ENCODE measurements at places on chromosomes 12 and 14.
A peak's percentile ranks its signal among the peaks of the same experiment; 100 is the strongest.

DNA sequence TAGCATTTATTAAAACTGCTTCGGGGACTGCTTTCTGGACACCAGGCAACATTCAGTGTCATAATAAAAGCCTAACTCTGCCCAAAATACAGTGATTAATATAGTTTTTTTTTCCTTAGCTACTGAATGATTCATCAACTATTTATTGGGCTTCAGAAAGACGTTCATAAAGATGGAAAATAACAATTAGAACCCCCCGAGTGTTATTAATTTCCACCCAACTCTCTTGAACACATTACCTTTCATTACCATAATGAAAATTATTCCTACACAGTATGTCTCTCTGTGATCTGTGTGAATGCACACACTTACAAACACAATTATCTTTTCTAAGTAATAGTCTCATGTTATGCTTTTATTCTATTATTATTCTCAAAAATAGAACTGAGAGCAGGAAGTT lies 473.0 kb downstream of the ADAMTS20 start:
- DNase-seq = no peak

DNA sequence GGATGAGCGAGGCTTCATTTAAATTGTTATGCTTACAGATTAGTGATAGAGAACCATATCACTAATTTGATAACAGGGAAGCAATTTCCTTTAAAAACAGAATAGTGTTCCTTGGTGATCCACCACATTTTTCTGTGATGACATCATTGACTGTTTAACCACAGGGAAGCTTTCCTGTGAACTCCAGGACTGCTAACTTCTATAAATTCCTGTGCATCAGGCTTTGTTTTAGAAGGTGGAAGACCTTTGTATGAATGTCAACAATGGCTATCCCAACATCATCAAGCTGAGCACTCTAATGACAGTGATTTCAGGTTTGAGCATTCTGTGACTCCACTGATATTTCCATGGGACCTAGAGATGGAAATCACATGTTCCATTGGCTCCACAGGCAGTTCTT lies 177.1 kb downstream of the RMST start:
- DNase-seq = no peak

DNA sequence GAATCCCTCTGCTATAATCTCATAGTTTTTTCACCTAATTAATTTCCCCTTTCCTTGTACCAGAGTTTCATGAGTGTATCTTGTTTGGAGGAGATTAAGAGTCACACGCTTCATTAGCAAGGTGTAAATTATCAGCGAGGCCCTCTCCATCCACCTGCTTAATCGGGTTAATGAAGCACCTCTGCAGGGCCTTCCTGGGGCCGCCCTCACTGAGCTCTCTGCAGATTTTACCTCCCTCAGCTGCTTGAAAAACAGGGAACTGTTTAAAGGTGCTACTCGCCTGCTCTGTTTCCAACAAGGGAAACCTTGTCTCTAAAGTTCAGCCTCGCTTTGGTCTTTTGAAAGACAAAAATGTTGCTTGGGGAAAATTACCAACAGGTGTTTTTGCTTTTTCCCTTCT lies 35.8 kb downstream of the OTX2 start:
- no peak for DNase-seq

DNA sequence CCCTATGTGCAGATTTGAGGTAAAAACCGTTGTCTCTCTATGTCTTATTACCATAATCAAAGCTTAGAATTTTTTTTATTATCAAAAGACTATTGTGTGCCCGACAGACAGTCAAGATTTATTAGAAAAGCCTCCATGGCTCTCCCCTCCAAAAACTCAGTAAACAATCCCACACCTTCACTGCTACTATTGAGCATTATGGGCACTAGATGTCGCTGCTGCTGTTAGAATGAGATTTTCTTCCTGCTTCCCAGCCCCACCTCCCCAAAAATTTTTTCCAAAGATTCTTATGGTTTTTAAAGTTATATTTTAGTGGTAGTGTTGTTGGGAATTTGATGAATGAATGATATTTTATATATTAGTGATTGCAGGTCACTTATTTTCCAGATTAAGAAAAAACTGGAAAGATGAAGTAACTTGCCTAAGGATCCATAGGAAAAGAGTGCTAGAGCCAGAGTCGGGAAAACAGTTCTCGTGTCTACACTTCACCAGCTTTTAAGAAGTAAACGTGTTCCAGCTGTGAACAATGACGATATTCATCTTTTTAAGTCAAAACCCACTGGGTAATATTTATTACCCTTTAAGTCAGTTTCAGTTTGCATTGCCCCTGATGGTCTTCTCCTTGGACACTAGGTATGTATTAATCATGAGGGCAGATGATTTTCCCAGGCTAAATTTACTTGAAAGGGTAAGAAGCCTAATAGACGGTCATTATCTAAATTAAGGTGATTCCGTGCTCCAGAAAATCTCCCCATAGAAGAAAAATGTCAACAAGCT lies 12.2 kb upstream of the FOXG1 start:
- DNase-seq = peak; percentile 22

DNA sequence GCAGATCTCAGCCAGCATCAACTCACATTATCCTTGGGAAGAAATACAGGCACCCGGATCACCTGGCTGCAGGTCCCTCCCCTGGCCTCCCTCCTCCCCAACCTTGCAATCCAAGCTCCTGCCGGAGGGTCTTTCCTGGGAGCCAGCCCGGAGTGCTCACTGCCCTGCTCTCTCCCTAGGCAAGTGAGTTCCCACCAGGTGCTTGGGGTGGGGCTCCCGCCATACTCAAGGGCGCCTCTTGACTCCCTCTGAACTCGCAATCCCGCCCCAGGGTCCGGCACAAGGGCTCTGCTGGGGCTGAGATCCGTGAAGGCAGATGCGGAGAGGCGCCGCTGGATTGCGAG lies 1.2 kb upstream of the CEP170B start:
- DNase-seq = no peak

DNA sequence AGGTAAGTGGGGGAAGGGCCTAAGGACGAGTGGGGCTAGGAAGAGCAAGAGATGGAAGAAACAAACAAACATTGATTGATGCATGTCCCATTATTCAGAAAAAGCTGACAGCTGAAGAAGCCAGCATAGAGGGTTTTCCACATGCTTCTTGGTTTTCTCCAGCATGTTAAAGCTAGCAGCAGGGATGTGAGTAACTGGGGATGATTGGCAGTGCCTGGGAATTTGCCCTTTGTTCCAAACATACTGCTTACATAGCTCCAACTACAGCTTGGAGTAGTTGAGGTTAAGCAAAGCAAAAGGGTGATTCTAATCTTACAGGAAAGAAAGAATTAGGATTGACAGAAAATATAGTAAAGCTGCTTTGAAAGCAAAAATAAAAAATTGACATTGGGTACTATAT lies 68.0 kb upstream of the IFNG-AS1 start:
- no peak for DNase-seq

DNA sequence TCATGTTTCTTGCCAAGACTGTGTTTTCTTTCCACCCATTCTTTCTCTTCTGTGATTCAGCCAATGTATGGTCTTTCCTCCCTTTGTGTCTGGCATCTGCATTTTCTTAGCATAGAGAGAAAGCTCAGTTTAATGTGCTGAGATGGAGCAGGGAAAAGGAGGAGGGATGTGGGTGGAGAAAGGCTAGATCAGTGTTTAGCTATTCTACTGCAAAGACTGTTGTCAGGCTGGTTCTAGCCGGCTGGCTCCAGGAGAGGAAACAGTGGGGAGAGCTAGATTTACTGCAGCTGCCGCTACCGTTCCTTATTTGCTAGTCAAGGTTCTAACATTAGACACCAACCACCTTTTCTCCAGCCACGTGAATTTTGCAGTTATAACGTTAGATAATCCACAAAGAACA lies 5.2 kb upstream of the RIMKLB start:
- DNase-seq = peak; percentile 49

All from NCI-H187 (cell line).